ENCODE measurements at places on chromosomes 1 and 21.

DNA sequence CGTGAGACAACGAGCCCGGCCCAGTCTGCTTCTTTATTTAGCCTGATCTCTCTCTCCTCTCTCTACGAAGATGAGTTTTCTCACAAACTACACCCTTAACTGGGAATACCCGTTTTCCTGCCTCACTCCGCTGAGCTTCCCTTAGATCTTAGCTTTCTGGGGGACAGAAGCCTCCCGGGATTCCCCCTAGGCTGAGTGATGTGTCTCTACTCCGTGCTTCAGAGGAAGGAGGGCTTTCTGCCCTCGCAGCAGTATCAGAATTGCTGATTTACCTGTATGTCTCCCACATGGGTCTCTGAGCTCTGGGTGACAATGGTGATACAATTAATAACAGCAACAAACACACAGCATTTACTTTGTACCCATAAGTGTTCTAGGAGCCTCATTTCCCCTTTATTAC lies 1.0 kb downstream of the ZBTB17 start:
- no peak for DNase-seq

DNA sequence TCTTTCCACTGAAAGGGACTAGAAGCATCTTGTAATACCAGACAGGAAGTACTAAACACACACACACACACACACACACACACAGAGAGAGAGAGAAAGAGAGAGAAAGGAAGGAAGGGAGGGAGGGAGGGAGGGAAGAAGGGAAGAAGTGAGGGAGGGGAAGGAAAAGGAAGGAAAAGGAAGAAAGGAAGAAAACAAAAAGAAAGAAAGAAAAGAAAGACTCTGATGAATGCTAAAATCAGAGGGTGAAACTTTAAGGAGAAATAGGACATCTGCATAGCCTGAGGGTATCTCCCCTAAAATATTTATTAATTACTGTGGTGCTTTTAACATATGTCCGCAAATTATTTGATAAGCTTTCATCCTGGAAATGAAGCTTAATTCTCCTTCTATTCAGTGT lies 10.6 kb downstream of the TRIT1 start:
- DNase-seq, result no peak

DNA sequence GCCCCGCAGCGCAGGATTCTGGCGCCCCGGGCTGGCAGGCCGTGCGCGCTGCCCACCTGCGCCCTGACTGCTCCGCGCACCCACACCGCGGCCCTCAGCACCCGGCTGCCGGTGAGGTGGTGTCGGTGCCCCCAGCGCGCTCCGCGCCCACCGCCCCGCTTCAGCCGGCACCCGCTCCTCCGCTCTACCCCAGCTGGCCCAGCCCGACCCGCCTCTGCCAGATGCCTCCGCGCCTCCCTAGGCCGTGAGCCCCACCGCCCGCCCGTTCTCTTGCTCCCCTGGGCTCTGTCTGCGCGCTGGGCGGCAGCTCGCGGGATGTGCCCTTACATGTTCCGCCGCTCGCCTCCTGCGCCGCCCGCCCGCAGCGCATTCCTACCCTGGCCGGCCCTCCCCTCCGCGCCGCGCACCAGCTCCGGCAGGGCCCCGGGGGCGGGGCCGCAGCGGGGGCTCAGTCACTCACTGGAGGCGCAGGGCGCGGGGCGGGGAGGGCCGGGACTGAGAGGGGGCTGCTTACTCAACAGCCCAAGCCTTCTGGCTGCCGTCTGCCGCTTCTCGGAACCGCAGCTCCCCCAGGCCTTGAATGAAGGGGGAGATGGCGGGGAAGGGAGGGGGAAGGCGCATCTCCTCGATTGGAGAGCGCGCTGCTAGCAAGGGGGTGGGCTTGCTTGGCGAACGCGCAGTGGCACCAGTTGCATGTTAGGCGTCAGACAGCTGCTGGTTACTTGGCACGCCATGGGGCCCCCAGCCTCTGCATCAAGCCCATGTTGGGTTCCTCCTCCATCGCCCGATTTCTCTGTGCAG lies at the start of gene PHLDA3:
PHLDA3 (minus strand) TSS at position 345 of the 801 bp plus-strand sequence. CDS start 402 bp downstream, outside the sequence.
- DNase-seq, result no peak

DNA sequence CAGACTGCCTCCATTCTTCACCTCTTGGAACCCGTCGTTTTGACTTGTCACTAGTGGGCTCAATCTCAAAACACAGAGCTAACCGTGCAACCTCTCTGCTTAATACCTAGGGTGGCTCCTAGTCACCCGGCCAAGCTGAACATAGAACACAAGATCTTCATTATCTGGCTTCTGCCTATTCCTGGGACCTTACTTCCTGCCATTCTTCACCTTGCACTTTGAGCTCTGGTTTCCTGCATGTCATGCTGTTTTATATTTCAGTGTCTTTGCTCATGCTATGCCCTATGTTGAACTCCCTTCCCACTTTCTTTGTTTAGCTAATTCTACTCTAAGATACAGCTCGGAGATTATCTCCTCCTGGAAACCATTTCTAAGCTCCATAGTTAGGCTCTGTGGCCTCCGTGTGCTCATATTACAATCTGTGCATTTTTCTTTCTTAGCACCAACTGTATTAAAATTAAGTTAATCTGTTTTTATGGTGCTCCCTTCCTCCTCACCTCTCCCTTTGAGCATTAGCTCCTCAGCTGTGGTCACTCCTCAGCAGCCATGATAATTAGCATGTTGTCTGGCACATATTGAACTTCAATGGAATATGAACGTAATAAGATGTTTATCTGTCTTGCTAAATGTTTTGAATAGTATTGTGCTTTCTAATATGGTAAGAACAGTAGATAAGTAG lies 13.1 kb downstream of the GPSM2 start:
- no peak for DNase-seq

DNA sequence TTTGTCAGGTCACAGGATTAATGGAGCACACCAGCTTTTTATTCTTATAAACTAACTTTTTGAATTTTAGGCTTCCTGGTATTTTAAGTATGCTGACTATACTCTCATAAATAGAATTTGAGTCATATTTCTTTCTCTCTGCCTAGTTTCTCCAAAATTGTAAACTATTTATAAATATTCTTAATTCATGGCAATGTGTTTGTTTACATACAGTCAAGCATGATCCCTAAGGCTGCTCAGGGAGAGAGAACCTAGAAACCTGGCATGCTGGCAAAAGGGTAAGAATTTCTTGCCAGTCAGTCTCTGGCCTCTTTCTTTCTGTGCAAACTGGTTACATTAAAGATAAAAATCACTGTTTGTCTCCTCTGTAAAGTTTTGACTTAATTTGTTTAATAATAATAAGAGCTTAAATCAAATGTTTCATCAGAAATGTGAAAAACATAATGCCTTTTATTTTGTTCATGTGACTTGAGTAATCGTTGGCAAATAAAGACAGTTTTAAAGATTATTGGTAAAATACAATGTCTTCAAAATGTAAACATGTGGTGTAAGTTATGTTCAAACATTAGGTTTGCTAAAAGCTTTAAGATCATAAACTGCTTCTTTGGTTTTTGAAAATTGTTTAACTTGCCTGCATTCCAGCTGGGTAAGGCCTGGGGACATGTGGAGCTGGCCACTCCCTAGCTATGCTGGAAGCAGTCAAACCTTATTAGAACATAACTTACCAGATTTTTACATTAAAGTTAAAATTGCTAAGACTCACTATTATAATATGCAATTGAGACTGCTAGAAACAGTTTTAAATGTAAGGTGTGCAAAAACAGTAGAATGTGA lies 1401.7 kb downstream of the NCAM2 start:
- no peak for DNase-seq

GRCh38 chr21:38852278-38852677 lies 46.5 kb downstream of the ETS2 start:
- DNase-seq, result no peak

GRCh38 chr21:25421321-25422028 lies 185.8 kb downstream of the MRPL39 start:
- DNase-seq, result no peak

- DNase-seq, result no peak
These were observed 23.4 kb downstream of the GTF2B start for GRCh38 chr1:88867743-88868521.

- DNase-seq, result no peak
These were observed 163.0 kb upstream of the KAZN start for GRCh38 chr1:14435368-14436023.

- no peak for DNase-seq
These were observed 12.3 kb upstream of the C4BPB start for GRCh38 chr1:207076181-207076955.

- no peak for DNase-seq
These were observed 34.4 kb downstream of the STUM start for GRCh38 chr1:226582966-226583365.

DNA sequence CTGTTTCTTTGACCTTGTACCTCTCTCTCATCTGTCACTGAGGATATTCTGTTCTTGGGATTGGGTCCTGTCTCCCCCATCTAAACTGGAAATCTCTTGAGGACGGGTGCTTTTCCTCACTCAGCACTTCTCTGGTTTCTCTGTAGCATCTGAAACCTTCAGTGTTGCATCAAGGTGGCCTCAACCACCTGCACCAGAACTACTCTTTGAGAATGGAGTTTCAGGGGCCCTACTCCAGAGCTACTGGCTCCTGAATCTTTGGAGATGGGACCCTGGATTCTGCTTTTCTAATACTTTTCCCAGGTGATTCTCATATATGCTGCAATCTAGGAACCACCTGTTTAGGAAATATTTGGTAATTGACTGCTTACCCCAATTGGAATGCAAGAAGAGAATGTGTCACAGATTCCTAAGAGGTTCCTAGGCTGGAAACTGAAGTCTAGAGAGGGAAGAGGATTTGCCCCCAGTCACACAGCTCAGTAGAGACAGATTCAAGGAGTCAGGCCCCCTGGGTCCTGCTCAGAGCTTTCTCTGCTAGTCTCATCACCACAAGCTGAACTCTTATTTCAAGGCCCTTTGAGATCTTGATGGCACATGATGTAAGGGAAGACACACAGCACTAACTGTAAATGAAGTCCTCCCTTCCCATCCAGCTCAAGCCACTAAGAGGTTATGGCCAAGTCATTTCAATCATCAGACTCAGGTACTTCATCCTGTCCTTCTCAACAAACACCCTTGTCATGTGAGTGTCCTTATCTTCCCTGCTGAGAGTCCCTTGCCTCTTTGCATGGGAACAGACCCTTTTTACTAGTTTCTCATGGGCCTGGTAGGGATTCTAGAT lies 48.7 kb downstream of the EIF2D start:
- no peak for DNase-seq

GRCh38 chr1:182291584-182292192 lies 99.9 kb downstream of the GLUL start:
- DNase-seq, result no peak

- DNase-seq, result no peak
These were observed 15.7 kb upstream of the RCAN1 start for GRCh38 chr21:34630536-34631143.

DNA sequence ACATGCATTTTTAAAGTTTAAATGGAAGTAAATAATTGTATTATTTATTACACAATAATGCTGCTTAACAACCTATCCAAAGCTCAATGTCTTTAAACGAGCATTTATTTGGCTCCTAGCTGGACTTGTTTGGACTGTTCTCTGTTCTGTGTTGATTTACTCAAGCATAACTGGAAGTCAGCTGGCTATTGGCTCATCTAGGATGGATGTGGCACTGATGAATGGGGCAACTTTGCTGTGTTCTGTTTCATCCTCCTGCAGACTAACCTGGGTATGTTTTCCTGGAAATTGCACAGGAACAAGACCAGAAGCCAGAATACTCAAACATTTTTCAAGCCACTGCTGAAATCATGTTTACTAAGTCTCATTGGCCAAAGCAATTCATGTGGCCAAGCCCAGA lies 70.8 kb upstream of the HSD17B7 start:
- DNase-seq, result no peak

GRCh38 chr1:15370781-15371520 lies 38.7 kb upstream of the EFHD2 start:
- DNase-seq, result no peak

- no peak for DNase-seq
These were observed 24.7 kb downstream of the RGS13 start for GRCh38 chr1:192660613-192661012.

- DNase-seq, result no peak
These were observed 21.3 kb upstream of the COL16A1 start for GRCh38 chr1:31725134-31725533.

DNA sequence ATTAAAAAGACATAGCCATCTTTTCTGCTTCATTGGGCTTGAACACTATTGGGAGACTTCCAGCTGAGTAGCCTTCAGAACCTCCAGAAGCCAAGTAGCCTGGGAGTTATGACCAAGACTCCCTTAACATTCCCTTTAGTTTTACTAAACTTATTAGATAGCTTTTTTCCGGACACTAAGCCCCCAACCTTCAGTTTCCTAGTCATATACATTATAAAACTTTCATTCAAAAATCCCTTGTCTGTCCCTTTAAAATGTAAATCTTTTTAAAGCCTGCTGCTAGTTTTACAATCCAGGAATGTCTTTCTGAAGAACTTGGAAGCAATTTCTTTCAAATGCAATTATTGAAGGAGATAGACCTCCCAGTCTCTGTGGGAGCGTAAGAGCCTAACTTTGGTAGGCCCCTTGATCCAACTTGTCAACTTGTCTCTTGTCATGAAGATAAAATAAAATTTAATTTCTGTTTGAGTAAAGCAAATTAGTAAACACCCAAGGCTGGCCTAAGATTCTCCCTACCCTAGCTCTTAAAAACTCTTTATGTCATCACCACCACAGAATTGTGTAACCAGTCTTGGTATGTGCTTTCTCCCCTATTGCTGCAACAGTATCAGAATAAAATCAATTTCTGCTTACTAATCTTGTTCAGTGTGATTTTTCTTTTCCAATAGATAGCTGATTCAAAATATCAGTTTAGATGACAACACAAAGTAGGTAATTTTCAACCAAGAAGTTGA lies 796.2 kb downstream of the PLA2G4A start:
- no peak for DNase-seq

DNA sequence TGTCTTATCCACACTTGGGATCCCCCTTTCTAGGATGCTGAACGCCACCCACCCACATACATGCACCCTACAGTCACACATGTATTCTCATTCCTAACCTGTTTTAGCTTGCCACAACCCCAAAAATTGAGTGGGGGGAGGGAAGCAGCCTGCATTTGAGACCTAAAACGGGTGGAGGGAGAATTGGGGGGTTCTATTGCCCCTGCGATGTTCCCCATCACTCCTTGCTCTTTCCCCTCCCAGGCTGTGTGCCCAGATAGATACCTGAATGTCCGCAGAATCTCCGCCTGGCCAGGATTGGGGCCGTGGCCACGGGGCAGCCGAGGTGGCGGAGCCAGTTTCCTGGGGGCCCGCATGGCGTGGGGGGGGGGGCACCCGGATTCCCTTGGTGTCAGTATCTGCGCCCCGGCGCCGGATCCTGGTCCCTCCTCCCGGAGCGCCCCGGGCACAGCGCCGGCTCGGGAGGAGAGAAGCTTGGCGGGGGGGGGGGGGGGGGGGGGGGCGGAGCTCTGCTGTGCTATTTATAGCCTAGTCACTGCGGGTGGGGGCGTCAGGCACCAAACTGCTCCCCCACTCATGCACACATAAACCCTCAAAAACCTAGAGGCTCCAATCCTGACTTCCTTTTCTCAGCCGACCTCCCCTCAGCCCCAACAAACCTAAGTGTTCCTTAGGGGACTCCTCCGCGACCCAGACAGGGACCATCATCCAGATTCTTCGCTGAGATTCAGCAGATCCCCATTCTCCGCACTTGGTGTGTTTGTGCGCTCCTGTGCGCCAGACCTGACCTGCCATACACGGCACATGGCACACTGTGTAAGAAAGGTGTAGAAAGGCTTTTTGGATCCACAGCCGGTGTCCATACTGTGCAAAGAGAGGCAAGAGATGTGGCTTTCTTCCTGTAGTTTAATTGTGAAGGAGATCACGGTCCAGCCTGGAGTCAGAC lies 1.9 kb downstream of the ANKRD34A start:
- DNase-seq, result no peak

Measured in cortex of kidney (tissue), 1 donor.